Activated CD4-positive, alpha-beta T cell treated with anti-CD3 and anti-CD28 coated beads, Interleukin-2, amount 10 ng/mL, durations not matched to agents 24 days and 14 days (primary cell): ENCODE measurements at places on chromosomes 3 and 15. TPM values are rescaled to one million over a fixed set of nuclear protein-coding genes. Genes with fewer than 3 reads are reported as not detected.

SPINK8 gene
- total RNA-seq, result not detected in 2 replicates

GRCh38 chr15:94785091-94785490 is 553.7 kb downstream of the MCTP2 start:
- no peaks in the 10 kb centered on the region for H3K4me1 ChIP-seq
- H3K4me3 ChIP-seq, result no peak overlapping the region
- no peaks in the 10 kb centered on the region for H3K36me3 ChIP-seq
- H3K27me3 ChIP-seq, result no peaks in the 10 kb centered on the region

UTS2B gene
- not detected in 2 replicates for total RNA-seq

DNA sequence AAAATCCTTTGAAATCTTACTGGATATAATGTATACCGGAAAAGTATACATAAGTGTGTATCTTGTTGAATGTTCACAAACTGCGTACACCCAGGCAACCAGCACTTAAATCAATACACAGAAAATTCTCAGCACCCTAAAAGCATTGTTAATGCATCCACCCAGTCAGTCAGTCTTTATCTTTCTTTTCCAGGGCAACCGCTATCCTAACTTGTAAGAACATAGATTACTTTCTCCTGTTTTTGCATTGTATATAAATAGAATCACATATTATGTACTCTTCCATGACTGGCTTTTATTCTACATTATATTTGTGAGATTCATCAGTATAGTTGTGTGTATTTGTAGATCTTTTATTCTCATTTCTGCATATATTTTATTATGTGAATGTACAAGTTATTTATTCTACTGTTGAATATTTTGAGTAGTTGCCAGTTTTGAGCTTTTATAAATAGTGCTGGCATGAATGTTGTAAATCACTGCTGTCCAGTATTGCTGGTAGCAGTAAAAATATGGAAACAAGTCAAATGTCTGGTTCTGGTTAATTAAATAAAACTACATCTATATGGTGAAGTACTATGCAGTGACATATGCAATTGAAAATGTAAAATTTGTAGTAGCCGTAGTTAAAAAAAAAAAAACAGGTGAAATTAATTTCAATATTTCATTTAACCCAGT is 62.1 kb downstream of the PDCD6IP start:
- no peaks in the 10 kb centered on the region for H3K27me3 ChIP-seq
- H3K36me3 ChIP-seq, result peaks cover 44% of the 10 kb centered on the region
- no peak overlapping the region for H3K4me3 ChIP-seq
- H3K4me1 ChIP-seq, result peaks cover 5% of the 10 kb centered on the region
- DNase-seq, result no peak
- no peak overlapping the region for H3K27ac ChIP-seq

GRCh38 chr15:97899981-97900380 is 60.5 kb upstream of the ARRDC4 start:
- peaks cover 17% of the 10 kb centered on the region for H3K27me3 ChIP-seq
- no peaks in the 10 kb centered on the region for H3K36me3 ChIP-seq
- peaks cover 3% of the 10 kb centered on the region for H3K4me1 ChIP-seq
- no peak overlapping the region for H3K4me3 ChIP-seq

DNA sequence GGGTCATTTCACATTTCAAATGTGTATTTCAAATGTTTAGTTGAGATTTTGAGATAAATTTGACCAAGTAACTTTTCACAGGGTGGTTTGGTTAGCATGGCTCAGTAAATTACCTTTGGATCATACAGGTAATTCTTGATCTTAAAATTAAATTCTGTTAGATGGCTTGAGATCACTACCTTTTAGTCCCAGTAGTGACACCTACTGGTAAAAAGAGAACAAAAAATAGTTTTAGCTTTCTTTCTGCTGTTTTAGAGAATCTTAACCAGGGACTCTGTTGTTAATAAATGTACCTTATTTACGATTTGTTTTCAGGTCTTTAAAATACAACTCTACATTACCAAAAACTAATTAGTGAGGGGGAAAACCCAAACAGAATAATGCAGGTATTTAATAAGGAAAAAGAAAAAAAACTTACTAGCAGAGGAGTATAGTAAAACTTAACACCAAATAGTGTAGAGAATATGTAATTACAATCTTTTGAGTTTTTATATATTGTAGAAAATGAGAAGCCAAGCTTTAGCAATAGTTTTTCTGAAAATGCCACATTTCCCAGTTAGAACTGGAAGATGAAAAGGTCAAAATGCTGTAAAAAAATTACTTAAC is 620.3 kb upstream of the AGTR1 start:
- no peak overlapping the region for H3K4me3 ChIP-seq
- no peaks in the 10 kb centered on the region for H3K27me3 ChIP-seq
- H3K36me3 ChIP-seq, result no peaks in the 10 kb centered on the region
- no peak for DNase-seq

- H3K4me3 ChIP-seq, result peak overlapping the region; percentile 67
- peaks cover 79% of the 10 kb centered on the region for H3K4me1 ChIP-seq
- no peak for DNase-seq
These were observed 63.0 kb downstream of the CHSY1 start for GRCh38 chr15:101188637-101189408.

COX5A gene
- 314 and 317 TPM in 2 replicates for total RNA-seq

GPD1L gene
- total RNA-seq, result 19.0 and 20.0 TPM in 2 replicates

DNA sequence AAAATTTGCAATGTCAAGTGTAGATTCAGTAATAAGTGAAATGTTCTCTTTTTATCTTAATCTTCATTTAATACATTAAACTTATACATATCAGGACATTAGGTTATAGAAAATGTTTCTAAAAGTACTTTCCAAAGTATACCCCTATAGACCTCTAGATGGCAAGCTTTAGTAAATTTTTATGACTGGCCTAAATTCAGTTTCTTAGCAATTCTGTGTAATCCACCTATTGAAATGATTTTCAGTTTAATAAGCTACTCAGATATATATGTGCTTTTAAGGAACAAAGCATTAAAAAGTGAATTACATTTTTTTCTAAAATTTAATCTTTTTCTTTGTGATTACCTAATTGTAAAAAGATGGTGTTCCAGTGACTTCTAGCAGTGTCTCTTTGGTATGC is 342.2 kb downstream of the GBE1 start:
- no peak overlapping the region for H3K27ac ChIP-seq
- no peaks in the 10 kb centered on the region for H3K4me1 ChIP-seq
- no peaks in the 10 kb centered on the region for H3K27me3 ChIP-seq
- no peaks in the 10 kb centered on the region for H3K36me3 ChIP-seq
- H3K4me3 ChIP-seq, result no peak overlapping the region

GP5 gene
- total RNA-seq, result 0.12 and 0.26 TPM in 2 replicates

DNA sequence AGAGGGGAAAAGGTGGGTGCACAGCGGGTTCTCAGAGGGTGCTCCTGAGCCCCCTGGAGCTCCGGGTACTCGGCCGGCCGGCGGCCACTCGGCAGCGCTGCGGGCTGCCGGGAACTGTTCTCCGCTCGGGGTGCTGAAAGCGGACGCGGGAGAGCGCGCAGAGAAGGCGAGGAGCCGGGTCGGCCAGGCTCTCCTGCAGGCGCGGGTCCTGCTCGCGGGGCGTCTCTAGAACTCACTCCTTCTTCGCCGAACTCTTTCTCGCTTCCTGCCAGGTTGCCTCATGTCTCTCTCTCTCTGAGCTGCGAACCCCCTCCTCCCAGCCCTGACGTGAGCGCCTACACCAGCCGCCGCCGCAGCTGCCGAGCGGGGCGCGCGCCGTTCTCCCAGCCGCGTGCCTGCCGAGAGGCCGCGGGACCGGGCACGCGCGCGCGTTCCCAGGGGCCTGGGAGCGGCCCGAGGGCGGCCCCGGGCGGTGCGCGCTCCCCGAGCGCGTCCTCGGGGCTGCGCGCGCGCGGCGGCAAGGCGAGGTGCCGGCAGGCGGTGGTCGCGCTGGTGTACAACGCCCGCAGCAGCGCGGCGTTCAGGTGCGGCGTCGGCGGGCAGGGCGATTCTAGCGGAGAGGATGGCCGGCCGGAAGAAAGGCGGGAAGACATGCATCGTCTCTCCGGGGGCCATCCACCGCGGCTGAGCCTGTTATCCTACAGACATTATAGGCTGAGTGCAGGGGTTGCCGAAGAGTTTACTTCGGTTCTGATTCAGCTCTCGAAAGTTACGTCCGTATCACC is at the start of gene PEX5L:
TSS of gene PEX5L (minus strand) at position 267 of the 785 bp plus-strand sequence. CDS start 338 bp downstream, outside the sequence.
- peaks cover 9% of the 10 kb centered on the region for H3K4me1 ChIP-seq
- peaks cover 2% of the 10 kb centered on the region for H3K36me3 ChIP-seq
- H3K27ac ChIP-seq, result no peak within 1 kb of the TSS
- DNase-seq, result peak; percentile 84
- peak within 1 kb of the TSS; percentile 68 for H3K4me3 ChIP-seq

TM4SF1 gene
- total RNA-seq, result 0.26 and 0.28 TPM in 2 replicates

- no peak overlapping the region for H3K27ac ChIP-seq
- no peaks in the 10 kb centered on the region for H3K36me3 ChIP-seq
- H3K4me1 ChIP-seq, result no peaks in the 10 kb centered on the region
- DNase-seq, result no peak
- H3K27me3 ChIP-seq, result no peaks in the 10 kb centered on the region
These were observed 154.2 kb downstream of the IMPG2 start for GRCh38 chr3:101166150-101166549.

DNA sequence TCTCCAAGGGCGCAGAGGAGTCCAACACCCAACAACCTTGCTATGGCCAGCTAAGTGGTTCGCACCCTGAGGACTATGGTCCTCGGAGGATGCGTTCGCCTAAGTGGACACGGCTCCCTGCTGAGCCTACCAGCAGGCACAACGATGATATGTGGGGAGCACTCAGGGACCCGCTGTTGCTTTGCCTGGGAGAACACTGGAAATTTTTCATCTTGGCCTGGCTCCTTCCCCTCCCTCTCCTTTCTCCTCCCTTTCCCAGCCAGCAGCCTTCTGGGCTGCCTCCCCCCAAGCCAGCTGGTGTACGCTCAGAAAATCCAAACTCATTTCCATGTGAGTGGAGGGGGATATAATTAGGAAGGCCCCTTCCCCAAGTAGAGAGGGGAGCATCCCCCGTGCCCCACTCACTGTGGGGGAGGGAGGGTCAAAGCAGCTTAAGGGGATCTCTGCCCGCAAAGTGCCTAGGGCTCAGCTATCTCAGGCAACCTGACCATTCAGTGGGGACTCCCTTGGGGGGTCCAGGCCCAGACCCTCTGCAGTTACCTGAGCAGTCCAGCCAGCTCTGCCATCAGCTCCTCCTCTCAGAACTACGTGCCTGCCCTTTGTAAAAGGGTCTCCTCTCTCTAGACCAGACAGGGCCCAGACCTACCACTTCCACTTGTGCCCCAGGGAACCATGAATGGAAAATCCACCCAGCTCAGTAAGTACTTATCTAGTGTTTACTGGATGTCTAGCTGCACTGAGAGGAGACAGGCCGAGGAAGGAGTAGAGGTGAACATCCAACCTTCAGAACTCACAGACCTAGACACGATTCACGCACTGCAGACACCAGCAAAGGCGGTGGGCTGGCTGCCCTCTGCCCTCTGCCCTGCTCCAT is 742 bp upstream of the SEMA7A start:
- peaks cover 27% of the 10 kb centered on the region for H3K36me3 ChIP-seq
- DNase-seq, result no peak
- peak overlapping the region; percentile 89 for H3K4me3 ChIP-seq
- peaks cover 72% of the 10 kb centered on the region for H3K4me1 ChIP-seq
- no peaks in the 10 kb centered on the region for H3K27me3 ChIP-seq

DNA sequence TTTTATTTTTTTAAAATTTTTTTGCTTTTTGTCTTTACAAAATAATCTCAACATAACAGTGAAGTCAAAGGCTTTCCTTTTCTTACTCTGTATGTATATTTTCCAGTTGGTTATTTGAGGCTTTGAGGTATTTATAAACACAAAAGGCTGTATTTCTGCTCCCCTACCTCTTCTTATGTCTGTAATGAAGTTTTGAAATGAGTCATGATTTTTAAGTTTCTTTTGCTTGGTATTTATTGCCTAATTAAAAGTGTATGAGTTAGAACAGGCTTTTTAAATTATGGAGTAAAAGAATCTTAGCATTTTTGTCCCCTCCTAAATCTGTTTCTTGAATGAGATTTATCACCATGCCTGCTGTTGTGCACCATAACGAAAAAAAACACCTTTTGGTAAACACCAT is 66.0 kb downstream of the DCUN1D1 start:
- H3K4me1 ChIP-seq, result peaks cover 35% of the 10 kb centered on the region
- peak overlapping the region; percentile 7 for H3K4me3 ChIP-seq
- DNase-seq, result no peak
- peaks cover 26% of the 10 kb centered on the region for H3K36me3 ChIP-seq

PLS1 gene
- 4.6 TPM in 2 replicates for total RNA-seq

GRCh38 chr3:29374226-29374625 is 93.4 kb downstream of the RBMS3 start:
- DNase-seq, result no peak
- peaks cover 7% of the 10 kb centered on the region for H3K4me1 ChIP-seq
- H3K27ac ChIP-seq, result no peak overlapping the region
- H3K36me3 ChIP-seq, result no peaks in the 10 kb centered on the region

DNA sequence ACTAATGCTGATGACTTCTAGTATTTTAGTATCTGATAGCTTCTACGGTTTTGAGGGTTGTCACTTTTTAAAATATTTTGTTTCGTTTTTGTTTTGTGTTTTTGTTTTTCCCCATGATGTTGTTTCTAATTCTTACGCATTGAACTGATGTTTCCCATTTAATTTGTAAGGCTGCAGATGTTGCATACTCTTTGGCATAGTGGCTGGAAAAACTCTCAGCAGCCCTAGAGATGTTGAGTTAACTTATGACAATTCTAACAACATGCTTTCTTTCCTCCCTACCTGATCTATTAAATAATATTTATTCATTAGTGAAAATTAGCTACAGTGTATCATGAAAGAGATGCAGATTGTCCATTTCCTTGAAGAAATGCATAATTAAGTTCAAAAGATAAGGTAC is 559.3 kb upstream of the GRM7 start:
- no peaks in the 10 kb centered on the region for H3K36me3 ChIP-seq
- no peaks in the 10 kb centered on the region for H3K27me3 ChIP-seq
- H3K4me3 ChIP-seq, result no peak overlapping the region
- H3K27ac ChIP-seq, result no peak overlapping the region
- no peak for DNase-seq

- H3K27ac ChIP-seq, result no peak overlapping the region
- H3K36me3 ChIP-seq, result peaks cover 11% of the 10 kb centered on the region
- DNase-seq, result no peak
- H3K4me3 ChIP-seq, result no peak overlapping the region
These were observed 21.1 kb downstream of the GCNT3 start for GRCh38 chr15:59632714-59633113.

DNA sequence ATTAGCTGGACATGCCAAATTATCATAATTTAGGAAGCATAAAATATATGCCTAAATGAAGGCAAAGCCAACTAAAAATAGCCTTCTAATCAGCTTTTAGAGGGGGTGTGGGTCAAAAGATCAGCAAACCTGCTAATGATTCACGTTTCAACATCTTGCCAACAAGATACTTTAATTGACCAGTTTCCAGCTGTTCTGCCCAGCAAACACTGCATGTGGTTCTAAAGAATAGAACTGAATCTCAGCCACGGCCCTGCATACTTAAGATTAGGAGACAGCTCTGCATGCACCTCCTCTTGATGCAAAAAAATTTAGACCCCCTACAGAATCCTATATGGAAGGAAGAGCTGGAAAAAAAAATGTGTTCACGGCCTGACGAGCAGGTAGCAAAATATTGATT is 500.5 kb downstream of the TBL1XR1 start:
- H3K27me3 ChIP-seq, result peaks cover 3% of the 10 kb centered on the region
- no peak overlapping the region for H3K4me3 ChIP-seq
- no peaks in the 10 kb centered on the region for H3K4me1 ChIP-seq
- H3K36me3 ChIP-seq, result no peaks in the 10 kb centered on the region
- no peak for DNase-seq
